ENCODE measurements at places on chromosomes 6 and 20.

DNA sequence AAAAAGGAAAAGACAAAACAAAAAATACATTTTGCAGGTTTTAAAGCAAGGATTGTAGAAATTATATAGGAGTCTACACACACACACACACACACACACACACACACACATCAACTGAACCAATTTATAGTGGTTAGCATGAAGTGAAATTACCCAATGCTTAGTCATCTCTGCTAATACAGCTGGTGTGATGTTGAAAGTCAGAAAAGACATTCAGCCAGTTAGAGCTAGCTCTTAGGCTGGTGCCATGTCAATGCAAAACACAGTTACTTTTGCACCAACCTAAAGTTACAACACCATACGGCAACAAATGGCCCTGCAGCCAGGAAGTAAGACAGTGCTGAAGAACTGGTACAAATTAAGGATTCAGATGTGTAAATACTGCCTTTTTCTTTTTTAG, 15.2 kb downstream of the FAM210B start:
- DNase-seq = no peak

- DNase-seq = no peak
Observed at GRCh38 chr6:81023709-81024108, 728.8 kb downstream of the TENT5A start.

DNA sequence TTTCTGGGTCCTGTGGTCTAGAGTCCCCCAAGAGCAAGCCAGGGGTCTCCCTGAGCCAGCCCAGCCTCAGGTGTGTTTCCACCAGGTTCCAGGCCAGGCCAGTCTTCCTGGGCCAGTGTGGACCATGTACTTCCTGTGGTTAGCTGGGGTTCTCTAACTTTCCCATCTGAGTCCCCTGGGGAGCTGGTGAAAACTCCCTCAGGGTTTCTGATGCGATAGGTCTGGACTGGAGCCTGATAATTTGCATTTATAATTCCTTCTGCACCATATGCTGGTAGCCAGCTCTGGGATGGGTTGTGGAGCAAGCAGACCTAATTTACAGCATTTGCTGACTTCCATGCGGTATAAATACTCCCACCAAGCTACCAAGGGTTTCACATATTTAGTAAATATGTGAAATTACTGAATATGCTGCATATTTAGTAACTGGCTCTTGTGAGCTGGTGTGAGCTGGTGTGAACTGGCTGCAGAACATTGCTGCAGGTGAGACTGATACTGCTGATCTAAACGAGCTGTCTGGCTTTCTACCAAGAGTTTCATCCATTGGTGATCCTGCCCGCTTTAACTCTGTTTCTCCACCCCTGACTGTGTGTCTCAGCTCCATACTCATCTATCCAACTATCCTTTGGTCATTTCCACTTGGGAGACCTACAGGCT, 62.6 kb downstream of the RIN2 start:
- DNase-seq = no peak

DNA sequence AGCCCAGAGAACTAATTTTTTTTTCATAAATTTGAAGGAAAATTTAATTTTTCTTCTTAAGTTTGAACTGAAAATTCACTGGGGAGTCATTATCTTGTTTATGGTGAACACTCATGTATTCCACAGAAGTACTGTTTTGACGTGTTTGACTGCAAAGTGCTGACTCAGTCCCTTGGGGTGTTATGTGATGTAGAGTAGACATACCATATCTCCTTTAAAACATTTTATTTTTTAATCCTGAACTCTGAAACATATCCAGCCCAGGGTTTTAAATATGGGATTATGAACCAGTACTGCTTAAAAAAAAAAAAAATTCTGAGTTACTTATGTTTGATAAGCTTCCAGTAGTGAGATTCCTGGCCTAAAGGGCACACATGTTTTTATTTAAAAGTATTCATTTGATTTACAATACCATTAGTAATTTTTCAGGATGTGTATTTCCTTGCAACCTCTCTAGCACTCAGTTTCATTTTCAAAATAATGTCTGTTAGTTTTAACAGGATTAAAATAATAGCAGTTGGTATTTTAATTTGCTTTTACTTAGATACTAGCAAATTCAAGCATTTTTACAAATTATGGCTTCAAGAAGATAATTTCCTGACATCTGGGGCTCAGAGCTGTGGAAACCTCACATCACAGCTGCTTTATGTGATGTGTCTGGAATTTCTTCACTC, 81.7 kb upstream of the PDE10A start:
- no peak for DNase-seq

DNA sequence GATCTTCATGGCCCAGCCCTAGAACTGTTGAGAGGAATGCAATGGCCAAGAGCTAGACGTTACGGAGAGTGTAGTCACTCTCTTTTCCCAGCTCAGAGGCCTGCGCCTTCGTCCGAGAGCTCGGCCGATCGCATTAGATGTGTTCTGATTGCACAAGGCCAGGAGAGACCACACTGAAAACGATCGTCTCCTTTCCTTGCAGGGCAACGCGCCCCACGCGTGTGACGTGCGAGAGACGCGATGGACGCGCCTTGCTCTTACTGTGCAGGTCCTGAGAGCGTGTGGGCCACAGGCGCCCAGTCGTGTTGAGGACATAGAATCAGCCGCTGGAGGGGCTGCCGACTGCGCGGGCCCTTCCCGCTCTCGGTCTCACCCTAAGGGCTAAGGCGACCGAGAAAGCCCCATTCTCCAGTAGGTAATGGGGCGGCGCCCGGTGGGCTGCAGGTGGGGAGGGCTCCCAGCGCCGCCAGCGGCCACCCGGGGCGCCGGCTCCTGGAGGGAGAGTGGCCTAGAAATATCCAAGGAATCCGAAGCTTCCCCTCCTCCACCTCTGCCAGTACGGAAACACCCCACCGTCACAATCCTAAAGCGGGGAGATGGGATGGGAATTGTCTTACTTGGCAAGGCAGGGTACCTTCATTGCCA, 26.9 kb downstream of the TFAP2B start:
- no peak for DNase-seq

DNA sequence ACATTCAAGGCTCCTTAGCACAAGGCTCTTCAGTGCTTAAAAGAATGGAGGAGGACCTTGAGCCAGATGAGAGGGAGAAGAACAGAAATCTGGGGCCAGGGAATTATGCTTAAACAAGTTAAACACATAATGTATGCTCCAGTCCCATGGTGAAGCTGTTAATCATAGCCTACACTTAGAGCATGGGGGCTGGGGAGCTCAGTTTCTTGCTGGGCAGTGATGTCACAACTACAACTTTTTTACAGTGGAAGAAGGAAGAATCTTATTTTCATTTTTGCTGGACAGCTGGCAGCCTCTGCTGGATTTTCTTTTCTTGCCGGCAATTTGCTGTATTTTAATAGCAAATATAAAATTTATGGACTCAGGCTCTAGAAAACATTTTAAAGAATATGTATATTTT, 432.5 kb downstream of the CD109 start:
- no peak for DNase-seq

DNA sequence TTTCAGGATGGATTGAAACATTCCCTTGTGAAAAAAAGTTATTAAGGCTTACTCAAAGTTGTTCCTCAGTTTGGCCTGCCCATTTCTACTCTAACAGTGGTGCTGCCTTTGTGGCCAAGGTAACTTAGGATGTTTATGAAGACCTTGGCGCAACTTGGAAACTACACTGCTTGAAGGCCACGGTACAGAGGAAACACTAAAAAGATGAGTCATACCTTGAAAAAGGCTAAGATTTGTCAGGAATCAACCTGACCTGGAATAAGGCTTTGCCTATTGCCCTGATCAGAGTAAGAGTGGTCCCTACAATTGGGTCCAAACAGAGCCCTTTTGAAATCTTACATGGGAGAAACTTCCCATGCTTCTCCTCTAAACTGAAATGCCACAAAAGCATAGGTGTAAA, 119.9 kb upstream of the MOCS1 start:
- no peak for DNase-seq

DNA sequence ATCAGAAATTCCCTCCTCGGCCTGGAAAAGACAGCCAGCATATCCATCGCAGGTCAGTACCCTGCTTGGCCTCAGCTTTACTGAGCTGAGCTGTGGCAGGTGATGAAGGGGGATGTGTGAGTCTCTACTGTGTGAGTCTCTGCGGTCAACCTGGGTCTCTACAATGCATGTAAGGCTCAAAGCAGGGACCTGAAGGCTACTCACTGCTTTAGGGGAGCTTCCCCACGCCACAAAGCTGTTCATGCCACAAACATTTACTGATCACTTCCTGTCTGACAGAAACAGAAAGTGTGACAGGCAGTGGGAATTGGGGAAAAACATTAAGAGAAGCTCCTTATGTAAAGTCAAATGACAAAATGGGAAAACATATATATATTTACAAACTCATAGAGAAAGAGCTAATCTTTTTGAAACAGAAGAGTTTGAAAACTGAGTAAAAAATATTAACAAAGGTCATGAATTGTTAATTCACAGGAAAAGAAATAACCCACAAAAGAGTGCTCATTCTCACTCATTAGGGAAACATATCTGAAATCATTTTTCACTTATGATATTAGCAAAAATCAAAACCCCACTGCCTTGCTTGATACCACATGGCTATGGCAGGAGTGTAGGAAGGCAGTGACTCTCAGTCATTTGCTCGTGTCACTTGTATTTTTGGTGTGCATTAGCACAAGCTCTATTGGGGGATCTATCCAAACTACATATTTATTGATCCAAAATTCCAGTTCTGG, 5.8 kb downstream of the BTN3A3 start:
- DNase-seq = no peak

DNA sequence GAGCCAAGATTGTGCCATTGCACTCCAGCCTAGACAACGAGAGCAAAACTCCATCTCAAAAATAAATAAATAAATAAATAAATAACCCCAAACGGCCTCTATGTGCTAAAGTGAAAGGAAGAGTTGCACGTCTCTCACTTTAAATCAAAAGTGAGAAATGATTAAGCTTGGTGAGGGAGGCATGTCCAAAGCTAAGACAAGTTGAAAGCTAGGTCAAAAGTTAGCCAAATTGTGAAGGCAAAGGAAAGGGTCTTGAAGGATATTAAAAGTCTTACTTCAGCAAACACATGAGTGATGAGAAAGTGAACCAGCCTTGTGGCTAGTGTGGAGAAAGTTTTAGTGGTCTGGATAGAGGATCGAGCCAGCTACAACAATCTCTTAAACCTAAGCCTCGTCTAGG, 14.3 kb downstream of the ZBP1 start:
- no peak for DNase-seq

DNA sequence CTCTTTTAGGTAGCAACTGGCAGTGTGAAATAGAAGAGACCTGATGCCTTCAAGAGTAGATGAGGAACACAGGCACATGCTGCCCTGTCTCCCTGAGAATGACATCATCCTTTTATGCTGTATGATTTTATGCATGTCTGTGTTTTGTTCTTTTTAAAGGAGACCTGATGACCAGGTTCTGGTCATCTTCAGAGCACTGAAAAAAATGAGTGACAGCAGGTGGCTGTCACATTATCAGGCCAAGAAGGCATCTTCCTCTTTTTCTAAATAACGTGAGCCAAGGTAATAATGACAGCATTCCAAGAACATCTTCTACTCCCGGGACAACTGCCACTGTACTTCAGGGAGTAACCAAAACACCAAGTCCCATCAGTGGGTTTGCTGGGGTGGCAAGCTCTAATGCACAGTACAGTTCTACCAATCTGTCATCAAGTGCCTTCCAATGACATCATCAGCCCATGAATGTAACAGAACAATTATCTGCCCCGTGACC, 28.9 kb downstream of the CNKSR3 start:
- no peak for DNase-seq

- DNase-seq = no peak
Observed at GRCh38 chr6:6892744-6893583, 214.8 kb upstream of the RREB1 start.

GRCh38 chr6:14290041-14290771, 172.6 kb downstream of the CD83 start:
- DNase-seq = no peak

DNA sequence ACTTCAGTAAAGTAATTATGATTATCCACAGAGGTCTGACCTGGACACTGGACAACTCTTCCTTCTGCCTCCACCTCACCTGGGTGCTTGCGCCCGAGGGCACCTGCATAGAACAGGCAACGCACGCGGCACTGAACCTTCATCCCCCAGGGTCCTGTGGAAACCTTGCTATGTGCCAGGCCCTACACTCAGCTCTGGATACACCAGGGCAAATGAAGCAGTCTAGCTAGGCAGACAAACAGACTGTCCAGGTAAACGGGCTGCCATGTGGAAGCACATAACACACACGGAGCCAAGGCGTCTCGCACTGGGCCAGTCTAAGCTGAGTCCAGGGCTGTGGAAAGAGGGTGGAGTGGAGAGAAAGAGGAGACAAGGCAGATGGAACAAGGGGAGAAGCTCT, 109.3 kb upstream of the AFDN start:
- DNase-seq = no peak

GRCh38 chr6:43992126-43992663, 135.1 kb downstream of the MRPL14 start:
- no peak for DNase-seq

DNA sequence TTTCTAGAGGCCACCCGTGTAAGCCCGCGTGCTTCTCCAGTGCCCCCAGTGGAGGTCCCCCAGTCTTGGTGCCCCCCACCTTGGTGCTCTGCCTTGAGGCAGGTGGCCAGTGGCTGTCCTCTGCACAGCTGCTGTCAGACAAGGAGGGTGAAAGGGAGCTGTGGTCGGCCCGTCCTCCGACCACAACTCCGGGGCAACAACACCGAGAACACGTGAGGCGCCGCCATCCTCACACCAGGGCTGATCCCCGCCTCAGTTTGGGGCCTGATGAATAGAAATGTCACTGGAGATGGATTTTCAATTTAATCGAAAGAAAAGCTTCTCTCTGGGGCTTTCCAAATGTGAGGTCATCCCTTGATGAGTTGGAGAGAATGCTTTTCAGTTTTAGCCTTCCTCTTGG, 304.6 kb downstream of the CDH4 start:
- no peak for DNase-seq

- DNase-seq = no peak
Observed at GRCh38 chr20:50528804-50529351, 18.7 kb downstream of the PTPN1 start.

DNA sequence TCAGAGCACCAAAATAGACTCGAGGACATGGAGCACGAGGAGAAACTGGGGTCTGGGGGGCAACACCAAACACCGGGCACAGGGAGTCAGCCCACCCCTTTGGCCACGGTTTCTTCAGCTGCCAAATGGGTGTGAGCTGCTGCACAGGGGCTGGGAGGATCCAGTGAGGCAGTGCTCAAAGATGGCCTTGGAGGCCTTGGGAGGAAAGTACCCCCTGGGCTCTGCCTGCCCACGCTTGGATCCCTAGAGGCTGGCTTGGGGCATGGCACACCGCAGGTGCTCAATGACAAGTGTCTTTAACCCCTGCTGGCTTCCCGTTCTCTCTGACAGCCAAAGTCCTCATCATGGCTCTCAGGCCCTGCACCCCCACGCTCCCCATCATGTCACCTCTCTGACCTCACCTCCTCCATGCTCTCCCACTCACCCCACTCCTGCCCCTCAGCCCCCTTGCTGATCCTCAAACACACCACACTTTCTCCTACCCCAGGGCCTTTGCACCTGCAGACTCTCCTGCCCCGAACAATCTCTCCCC, 190.3 kb downstream of the ANKRD60 start:
- DNase-seq = no peak

All from cerebellar nuclear complex (tissue), 1 donor.